HuH-7 (cell line): ENCODE measurements at places on chromosomes 5 and 9.

- no peak for DNase-seq
Observed at GRCh38 chr5:88877826-88878225, 5.2 kb downstream of the MEF2C start.

DNA sequence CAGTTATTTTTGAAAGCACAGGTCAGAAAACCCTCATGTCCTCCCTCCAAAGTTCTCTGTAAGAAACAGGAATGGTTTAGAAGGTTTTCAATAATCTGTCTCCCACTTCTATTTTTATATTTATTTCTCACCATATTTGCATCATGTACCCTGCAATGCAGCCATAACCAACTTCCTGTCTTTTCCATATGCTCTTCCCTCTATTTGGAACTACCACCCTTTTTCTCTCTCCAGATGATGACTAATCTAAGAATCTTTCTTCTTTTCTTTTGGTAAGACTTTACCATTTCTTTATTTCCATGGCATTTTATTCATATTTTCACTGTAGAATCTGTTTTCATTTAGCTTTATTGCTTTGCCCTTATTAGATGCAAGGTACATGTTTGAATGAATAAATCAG is 33.9 kb downstream of the MAN2A1 start:
- DNase-seq = no peak

- peak; percentile 21 for DNase-seq
Observed at GRCh38 chr9:2720179-2720654, 2.9 kb downstream of the KCNV2 start.

DNA sequence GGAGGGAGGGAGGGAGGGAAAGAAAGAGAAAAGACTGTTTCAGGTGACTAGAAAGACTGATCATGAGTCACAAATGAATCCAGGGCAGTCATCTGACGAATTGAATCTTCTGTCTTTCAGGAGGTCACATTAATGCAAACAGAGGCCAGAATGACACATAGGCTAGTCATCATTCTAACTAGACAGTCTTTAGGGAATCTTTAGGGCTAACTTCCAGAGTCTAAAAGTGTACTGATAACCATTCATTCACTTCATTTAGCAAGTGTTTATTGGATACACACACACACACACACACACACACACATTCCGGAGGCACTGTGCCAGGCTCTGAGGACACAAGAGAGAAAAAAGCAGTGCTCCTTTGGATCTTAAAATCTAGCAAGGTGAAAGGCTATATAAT is 156.7 kb downstream of the EBF1 start:
- DNase-seq = no peak

- no peak for DNase-seq
Observed at GRCh38 chr9:135507104-135508035, 6.9 kb downstream of the MRPS2 start.

- peak; percentile 72 for DNase-seq
Observed at GRCh38 chr9:36827593-36827992, 206.5 kb downstream of the PAX5 start.

DNA sequence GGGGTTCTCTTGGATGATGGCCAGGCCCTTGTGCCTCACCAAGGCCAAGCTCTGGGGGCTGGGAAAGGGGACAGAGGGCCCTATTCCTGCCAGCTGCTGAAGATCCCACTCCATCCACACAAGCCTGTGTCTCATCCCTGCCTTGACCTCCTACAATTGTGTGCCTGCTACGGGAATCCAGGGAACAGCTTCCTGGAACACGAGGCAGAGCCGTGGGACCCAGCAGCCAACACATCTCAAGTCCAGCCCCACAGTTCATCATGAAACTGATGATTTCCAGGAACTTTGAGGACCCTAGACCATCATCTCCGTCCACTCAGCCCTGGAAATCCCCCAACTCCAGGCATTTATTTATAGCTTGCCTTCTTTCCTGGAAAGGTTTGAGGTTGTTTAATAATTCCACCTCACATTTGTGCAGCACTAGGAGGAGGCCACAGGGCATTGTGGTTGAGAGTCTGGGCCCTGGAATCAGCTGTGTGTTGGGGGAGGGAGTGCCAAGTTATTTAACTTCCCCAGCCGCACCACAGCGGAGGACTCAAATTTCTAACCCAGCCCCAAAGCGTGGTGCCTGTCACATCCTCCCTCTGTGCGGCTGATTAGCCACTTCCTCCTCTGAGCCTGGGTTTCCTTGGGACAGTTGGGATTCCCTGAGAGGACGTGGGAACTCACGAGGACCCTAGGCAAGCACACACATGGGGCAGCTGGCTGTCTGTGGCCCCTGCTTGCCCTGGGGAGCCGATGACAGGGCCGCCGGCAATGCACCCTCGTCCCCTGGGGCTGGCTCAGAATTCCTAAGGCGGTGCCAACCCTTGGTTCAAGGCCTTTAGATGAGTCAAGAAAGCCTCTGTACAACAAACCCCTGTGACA is 58.2 kb upstream of the GGTA1 start:
- no peak for DNase-seq

DNA sequence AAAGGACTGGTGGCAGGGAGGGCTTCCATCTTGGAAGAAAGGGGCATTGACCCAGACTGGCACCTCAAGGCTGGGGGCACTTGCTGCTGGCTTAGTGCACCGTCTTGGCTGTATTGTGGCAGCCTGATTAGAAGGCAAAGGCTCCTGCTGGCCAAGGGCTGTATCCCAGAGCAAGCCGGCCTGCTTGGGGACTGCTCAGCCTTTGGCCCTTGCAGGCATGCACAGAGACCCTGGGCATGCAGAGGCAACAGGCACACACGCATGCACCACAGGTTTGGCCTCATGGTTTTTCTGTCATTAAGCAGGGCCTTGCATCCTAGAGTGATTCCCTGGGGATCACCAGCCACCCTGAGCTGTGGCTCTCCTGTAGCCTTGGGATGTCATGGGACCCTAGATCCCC is 29.0 kb downstream of the PITX1 start:
- no peak for DNase-seq

- DNase-seq = no peak
Observed at GRCh38 chr5:122902263-122902662, 56.9 kb downstream of the SNX24 start.

GRCh38 chr5:40412771-40413170 is 266.9 kb upstream of the PTGER4 start:
- no peak for DNase-seq

- no peak for DNase-seq
Observed at GRCh38 chr5:160957312-160957861, 105.4 kb upstream of the ATP10B start.

DNA sequence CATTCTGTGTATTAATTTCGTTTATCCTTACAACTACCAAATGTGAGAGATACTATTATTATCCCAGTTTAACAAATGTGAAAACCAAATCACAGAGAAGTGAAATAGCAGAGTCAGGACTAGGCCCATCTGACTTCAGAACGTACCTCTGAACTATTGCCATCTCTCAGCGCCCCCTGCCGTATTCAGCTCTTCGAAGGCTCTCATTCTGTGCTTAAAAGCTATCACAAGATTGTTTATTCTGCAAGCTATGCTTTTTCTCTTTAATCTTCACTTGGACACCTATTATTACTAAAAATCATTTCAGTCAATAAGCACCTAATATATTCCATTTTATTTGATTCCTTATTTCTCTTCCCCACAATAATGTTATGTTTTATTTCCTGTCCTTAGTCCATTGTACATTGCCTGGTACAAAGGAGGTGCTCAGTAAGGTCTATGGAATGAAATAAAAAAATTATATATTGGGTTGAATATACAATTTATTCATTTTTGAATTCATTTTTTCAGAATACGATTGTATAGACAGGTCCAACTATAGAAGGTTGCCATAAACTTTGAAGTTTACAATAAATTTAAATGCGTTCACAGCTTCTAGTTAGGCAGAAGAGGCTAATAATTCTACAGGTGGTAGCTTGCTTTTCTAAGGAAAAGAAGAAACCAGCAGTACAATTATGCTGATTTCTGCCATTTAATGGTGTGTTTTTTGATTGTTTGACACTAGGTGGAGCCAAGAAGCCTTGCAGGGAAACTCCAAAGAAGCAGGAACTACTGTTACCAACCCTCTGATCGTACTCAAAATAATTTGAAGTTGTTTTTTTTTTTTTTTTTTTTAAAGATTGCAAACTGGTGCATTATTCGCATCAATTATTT is 202.2 kb upstream of the DMRTA1 start:
- DNase-seq = no peak

DNA sequence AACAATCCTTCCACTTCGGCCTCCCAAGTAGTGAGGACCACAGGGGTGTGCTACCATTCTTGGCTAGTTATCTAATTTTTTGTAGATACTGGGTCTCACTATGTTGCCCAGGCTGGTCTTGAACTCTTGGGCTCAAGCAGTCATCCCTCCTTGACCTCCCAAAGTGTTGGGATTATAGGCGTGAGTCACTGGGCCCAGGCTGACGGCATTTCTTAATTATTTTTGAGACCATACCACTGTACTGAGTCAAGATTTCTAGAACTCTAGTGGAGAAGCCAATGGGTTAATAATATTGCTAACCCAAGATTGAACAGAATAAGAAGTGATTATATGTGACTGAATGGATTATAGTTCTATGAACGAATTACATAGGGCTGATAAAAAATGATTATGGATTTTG is 66.7 kb downstream of the TARS1 start:
- no peak for DNase-seq

- DNase-seq = no peak
Observed at GRCh38 chr5:94028001-94028400, 286.6 kb upstream of the POU5F2 start.

- DNase-seq = no peak
Observed at GRCh38 chr9:135746565-135746964, 44.6 kb downstream of the KCNT1 start.

DNA sequence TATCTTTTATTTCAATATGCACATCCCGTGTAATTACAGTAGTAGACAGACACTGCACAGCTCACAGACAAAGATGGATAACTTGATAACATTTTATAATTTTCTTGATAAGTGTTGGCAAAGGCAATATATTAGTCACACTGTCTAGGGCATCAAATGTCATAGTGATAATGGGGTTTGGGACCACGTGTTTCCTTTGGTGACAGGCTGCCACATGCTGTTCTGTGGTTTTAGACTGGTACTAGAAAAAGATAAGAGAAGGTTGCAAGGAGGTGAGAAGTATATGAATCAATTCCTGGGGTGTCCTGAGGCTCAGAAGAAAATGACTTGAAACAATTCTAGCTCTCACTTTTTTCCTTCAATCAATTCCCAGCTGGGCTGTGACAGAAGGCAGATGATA is 258.8 kb upstream of the CHD1 start:
- no peak for DNase-seq

DNA sequence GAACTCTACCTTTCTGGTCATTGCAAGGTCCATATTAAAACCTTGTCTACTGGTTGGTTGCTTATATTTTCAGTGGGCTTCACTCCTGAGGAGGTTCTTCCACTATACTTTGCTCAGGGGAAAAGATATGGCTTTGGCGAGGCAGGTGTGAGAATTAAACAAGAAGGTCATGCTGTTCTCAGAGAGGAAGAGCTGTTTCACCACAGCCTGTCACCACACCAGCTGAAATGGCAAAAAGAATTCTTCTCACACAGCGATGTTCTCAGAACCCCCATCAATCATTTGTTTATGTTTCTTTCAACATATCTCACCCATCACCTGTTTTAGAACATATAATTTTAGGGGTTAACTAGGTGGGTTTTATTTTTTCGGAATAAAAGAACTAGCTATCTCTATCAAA is 38.6 kb downstream of the CAPSL start:
- DNase-seq = no peak

DNA sequence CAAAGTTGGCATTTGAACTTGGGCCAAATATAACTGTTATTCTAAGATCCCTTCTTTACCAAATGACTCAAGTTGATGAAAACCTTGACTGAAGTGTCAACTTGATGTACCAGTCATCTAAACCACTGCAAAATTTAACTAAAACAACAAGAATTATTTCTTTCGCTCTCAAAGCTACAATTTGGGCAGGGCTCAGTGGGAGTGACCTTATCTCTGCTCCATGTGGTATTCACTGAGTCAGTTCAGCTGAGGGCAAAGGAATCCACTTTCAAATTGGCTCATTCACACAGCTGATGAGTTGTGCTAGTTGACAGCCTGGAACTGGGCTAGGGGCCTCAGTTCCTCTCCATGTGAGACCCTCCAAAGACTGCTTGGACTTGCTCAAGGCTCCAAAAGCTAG is 166.3 kb downstream of the RORB start:
- DNase-seq = no peak

DNA sequence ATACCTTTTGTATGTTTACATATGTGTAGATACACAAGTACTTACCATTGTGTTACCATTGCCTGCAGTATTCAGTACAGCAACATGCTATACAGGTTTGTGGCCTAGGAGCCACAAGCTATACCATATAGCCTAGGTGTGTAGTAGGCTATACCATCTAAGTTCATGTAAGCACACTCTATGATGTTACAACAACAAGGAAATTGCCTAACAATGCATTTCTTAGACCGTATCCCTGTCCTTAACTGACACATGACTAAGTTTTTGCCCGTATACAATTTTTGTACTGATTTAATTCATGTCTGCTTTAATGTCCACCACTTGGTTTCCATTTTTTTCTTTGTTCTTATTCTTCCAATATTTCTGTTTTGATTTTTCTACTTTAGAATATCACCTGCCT is 18.5 kb downstream of the TNPO1 start:
- no peak for DNase-seq

- no peak for DNase-seq
Observed at GRCh38 chr9:100346836-100347235, 5.9 kb downstream of the TEX10 start.

GRCh38 chr9:4506490-4506889 is 16.2 kb downstream of the SLC1A1 start:
- DNase-seq = no peak

- no peak for DNase-seq
Observed at GRCh38 chr5:135395451-135395850, 3.6 kb downstream of the MACROH2A1 start.

- DNase-seq = no peak
Observed at GRCh38 chr9:27747450-27747849, 174.2 kb upstream of the C9orf72 start.

- peak; percentile 18 for DNase-seq
Observed at GRCh38 chr9:121050128-121050988, at the start of gene C5. TSS of gene C5 (minus strand) at chr9:121050275. CDS start at chr9:121050246, 29 bp downstream.

- no peak for DNase-seq
Observed at GRCh38 chr5:149110406-149110805, 30.9 kb upstream of the ABLIM3 start.

- no peak for DNase-seq
Observed at GRCh38 chr5:80165452-80165851, 90.4 kb downstream of the SERINC5 start.

GRCh38 chr5:62214701-62215100 is 91.3 kb upstream of the KIF2A start:
- DNase-seq = no peak

DNA sequence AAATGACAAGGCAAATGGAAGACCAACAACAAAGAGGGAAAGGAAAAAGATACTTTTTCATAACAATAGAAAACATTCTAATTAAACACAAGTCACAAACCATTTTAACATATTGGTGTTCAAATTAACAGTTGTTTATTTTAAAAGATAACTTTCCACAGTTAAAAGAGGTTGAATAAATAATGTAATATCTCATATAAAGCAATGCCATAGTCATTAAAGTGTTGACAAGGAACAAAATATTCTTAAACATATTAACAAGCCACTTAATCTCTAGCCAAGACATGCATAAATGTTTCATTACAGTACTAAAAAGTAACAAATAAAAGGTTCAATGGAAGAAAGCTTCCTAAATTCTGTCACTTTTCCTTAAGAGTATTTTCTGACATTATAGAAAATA is 12.6 kb downstream of the TMEM161B start:
- no peak for DNase-seq
